CD4-positive, alpha-beta memory T cell (primary cell): ENCODE measurements at places on chromosomes 3 and 15.
A peak's percentile ranks its signal among the peaks of the same experiment; 100 is the strongest.

DNA sequence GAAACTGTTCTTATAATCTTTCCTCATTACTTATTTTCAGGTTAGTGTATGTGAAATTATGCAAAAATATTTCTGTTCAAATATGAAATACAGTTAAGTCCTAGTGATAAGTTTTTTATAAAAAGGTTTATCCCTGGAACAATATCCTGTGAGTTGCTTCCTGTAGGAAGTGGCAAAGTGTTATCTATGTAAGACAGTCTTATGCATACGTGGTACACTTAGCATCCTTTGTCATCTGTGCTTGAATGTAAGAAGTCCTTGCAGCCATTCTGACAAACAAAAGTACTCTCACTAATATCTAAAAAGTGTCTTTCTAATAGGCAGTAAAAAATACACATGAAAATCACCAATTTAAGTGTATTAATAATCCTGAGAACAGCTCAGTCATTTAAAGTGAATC lies 372.5 kb upstream of the BCHE start:
- DNase-seq: no peak
- no peak overlapping the region for H3K4me3 ChIP-seq
- no peaks in the 10 kb centered on the region for H3K36me3 ChIP-seq
- H3K27ac ChIP-seq: no peak overlapping the region

DNA sequence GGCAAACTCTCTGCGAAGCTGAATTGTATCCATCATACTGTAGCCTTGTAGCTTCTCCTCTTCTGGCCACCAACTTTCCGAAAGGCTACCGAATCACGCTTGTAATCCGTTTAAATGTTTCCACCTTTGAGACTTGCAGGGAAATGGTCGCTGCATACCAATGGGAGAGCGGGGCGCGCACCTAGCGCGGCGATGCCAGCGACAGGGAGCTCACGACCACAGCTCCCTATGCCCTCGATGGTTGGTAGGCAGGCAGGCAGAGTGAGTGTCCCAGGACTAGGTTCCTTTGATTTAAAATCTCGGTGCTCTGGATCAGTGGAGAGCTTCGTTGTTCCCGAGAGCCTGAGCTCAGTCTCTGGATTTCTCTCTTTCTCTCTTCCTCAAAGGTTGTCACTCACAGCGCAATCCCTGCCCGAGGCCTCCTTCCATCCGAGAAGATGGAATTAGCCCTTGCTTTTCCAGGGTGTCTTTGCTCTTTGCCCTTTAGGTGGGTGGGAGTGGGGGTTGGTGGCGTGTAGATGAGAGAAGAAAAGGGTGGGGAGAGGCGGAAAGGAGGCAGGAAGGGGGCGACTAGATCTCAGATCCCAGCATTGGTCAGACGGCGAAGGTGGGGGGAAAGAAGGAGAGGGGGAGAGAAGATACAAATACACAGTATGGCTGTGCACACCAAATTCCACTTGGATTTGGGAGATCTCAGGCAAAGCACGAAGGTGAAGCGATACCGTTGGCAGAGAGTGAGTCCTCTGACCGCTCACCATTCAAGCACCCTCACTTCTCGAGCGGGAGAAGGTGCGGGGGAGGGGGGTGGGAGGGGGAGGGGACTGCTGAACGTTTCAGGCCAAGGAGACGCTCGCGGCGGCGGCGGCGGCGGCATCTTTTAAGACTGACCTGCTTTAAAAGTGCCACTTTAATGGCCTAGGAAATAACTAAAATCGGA lies at the start of gene SLITRK3:
Gene SLITRK3 (minus strand): TSS at position 745 of the 937 bp plus-strand sequence. CDS start 5,554 bp downstream, outside the sequence.
- H3K27ac ChIP-seq: no peak within 1 kb of the TSS
- no peak within 1 kb of the TSS for H3K4me3 ChIP-seq
- no peaks in the 10 kb centered on the region for H3K4me1 ChIP-seq
- DNase-seq: no peak
- no peaks in the 10 kb centered on the region for H3K36me3 ChIP-seq

DNA sequence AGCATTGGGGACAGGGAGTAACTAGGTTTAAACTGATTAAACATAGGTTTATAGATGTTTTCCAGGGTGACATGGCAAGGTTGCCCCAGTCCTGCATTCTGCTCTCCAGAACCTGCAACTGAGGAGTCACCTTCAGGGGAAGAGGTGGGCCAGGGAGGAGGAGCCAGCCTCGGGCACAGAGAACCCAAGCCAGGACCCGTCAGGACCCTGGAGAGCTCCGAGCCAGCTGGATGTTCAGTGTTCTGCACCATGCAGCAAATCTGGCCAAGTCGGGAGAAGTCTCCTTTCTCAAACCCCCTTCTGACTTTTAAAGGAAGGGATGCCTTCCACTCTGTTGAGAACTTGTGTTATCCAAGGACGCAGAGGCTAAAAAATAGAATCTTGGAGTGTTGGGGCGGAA lies 62.1 kb upstream of the SLC6A11 start:
- H3K4me3 ChIP-seq: no peak overlapping the region
- DNase-seq: peak; percentile 12
- H3K27ac ChIP-seq: no peak overlapping the region
- no peaks in the 10 kb centered on the region for H3K27me3 ChIP-seq
- H3K4me1 ChIP-seq: no peaks in the 10 kb centered on the region
- no peaks in the 10 kb centered on the region for H3K36me3 ChIP-seq

- H3K27me3 ChIP-seq: no peaks in the 10 kb centered on the region
- H3K27ac ChIP-seq: no peak overlapping the region
- DNase-seq: no peak
- no peak overlapping the region for H3K4me3 ChIP-seq
- H3K4me1 ChIP-seq: no peaks in the 10 kb centered on the region
Observed at GRCh38 chr3:134341389-134341788, 32.9 kb downstream of the AMOTL2 start.

GRCh38 chr15:86894269-86894668 lies 814.6 kb downstream of the AGBL1 start:
- no peak overlapping the region for H3K27ac ChIP-seq
- H3K36me3 ChIP-seq: no peaks in the 10 kb centered on the region
- no peaks in the 10 kb centered on the region for H3K27me3 ChIP-seq

DNA sequence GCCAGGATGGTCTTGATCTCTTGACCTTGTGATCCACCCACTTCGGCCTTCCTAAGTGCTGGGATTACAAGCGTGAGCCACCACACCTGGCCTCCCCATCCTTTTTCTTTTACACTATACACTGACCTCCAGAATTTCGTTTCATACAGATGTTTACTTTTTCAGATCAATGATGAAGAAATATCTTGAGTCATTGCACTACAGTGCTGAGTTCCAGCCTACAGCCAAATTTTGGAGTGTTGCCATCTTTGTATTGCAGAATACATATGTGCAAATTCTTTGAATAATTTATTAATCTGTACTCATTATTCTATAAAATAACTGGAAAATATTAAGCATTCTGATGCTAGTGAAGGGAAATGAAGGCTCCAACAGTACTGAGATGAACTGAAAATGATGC lies 12.5 kb downstream of the ZPLD1 start:
- no peak overlapping the region for H3K27ac ChIP-seq
- no peak for DNase-seq
- no peak overlapping the region for H3K4me3 ChIP-seq
- no peaks in the 10 kb centered on the region for H3K27me3 ChIP-seq
- no peaks in the 10 kb centered on the region for H3K36me3 ChIP-seq

- H3K27me3 ChIP-seq: no peaks in the 10 kb centered on the region
- H3K4me3 ChIP-seq: no peak overlapping the region
- DNase-seq: no peak
- no peaks in the 10 kb centered on the region for H3K36me3 ChIP-seq
- H3K4me1 ChIP-seq: no peaks in the 10 kb centered on the region
Observed at GRCh38 chr3:45760878-45761711, 35.2 kb downstream of the SLC6A20 start.

GRCh38 chr3:177055605-177056571 lies 141.4 kb downstream of the TBL1XR1 start:
- H3K4me3 ChIP-seq: no peak overlapping the region
- H3K27ac ChIP-seq: no peak overlapping the region
- H3K4me1 ChIP-seq: peaks cover 41% of the 10 kb centered on the region
- peaks cover 9% of the 10 kb centered on the region for H3K36me3 ChIP-seq
- no peaks in the 10 kb centered on the region for H3K27me3 ChIP-seq

GRCh38 chr3:195548987-195549386 lies 5.9 kb upstream of the PPP1R2 start:
- peak overlapping the region; percentile 40 for H3K27ac ChIP-seq
- no peak for DNase-seq
- H3K4me3 ChIP-seq: no peak overlapping the region
- no peaks in the 10 kb centered on the region for H3K27me3 ChIP-seq
- no peaks in the 10 kb centered on the region for H3K36me3 ChIP-seq

- no peaks in the 10 kb centered on the region for H3K36me3 ChIP-seq
- H3K4me1 ChIP-seq: peaks cover 6% of the 10 kb centered on the region
- no peaks in the 10 kb centered on the region for H3K27me3 ChIP-seq
- no peak overlapping the region for H3K4me3 ChIP-seq
- H3K27ac ChIP-seq: no peak overlapping the region
- no peak for DNase-seq
Observed at GRCh38 chr3:58214484-58215316, 3.9 kb upstream of the DNASE1L3 start.

- H3K27me3 ChIP-seq: no peaks in the 10 kb centered on the region
- no peaks in the 10 kb centered on the region for H3K4me1 ChIP-seq
- no peak overlapping the region for H3K27ac ChIP-seq
Observed at GRCh38 chr3:192061426-192061825, 600.5 kb downstream of the PYDC2 start.
